ENCODE measurements at places on chromosomes 13 and 19.

DNA sequence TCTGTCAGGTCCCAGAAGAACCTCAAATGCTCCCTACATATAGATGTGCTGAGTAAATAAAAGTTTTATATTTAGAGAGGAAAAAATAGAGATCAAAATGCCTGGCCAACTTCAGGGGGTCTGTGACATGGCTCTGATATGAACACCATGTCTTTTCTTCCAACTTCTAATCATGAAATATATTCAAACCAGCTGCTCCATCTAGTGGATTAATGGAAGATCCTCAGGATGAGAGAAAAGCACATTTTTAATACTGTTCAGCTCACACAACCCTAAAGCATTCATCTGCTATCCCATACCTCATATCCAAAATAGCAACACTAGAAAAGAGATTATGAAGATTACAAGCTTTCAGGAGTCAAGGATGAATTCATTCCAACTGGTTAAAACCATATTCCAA lies 56.0 kb upstream of the DOCK9 start:
- peak; percentile 49 for DNase-seq

DNA sequence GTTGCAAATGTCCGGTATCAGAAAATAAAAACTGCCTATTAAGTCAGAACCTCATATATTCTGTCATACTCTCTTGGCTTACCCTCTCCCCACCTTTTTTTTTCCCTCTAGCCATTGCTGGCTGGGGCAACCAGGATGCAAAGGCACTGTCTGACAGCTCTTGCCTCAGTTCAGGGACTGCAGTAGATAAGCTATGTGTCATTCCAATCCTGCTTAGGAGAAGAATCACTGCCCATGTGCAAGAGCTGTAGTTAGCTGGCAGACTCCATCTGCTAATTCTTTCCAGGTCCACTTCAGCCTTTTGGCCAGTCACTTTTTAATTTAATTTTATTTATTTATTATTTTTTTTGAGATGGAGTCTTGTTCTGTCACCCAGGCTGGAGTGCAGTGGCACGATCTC lies 895.6 kb upstream of the SLC10A2 start:
- DNase-seq, result no peak

- no peak for DNase-seq
Measured at GRCh38 chr19:7779631-7780486, 16.8 kb downstream of the CLEC4M start.

DNA sequence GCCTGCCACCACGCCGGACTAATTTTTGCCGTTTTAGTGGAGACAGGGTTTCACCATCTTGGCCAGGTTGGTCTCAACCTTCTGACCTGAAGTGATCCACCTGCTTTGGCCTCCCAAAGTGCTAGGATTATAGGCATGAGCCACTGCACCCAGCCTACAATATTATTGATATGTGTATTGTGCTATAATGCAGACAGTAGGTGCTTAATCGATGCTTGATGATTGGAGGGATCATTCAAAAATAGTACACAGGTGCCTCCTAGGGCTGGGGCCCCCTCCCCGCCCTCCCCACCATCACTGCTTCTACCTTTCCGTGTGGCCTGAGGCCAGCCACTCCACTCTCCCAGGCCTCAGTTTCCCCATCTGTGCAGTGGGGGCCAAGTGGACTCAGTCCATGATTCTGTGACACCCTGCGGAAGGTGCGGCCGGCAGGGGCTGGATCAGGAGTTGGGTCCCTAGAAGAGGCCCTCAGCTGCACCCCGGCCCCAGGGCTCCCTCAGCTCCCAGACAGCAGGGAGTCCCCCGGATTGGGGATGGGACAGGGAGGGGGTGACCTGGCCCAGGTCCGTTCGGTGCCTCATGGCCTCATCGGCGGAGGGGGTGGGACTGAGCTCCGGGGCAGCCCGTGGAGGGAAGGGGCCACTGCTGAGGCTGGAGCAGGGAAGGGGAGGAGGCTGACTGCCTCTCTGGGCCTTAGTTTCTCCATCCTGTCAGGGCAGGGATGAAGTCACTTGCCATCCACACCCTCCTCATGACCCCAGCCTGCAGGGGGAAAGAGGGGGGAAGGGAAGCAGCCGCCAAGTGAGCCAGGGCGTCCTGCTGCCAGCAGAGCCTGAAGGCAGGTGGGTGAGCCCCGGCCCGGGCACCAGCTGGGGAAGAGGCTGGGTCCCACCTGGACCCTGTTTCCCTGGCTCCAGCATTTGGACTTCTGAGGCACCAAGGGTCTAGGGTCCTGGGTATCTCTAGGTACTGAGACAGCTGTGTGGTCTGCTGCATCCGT lies 1.2 kb downstream of the ADAMTSL5 start:
- DNase-seq, result no peak

DNA sequence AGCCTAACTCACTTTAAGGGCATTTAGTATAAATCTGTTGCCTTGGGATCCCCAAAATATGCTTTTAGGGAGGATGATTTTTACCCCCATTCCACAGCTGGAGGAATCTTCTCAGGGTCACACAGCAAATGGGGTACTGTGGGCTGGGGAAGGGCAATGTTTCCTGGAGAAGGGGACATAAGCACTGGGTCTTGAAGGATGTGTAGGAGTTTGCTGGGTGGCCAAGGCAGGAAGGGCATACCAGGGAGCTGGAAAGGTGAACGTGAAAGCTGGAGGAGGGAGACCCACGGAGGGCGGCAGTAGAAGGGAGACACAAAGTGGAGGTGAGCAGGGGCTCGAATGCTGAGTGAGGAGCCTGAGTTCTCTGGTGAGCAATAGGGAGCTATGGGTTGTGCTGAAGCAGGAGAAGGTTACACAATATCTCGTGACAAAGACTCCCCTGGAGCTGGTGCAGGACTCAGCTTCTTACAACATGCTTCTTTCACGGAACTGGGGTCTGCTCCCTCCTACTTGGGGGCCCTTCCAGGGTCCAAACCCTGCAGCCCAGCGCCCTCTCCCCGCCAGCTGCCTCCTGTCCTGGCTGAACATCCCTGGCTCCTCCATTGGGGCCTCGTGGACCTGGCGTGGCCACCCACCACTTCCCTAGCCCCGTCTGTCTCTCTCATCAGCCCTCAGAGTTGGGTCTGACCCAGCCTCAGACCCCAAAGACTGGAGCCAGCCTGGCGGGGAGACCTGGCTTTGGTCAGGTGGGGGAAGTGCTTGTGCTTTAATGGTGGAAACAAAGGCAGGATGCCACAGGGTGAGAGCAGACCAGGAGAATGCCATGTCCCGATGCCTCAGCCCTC lies 11.1 kb downstream of the CILP2 start:
- no peak for DNase-seq

GRCh38 chr13:98189841-98190505 lies 12.9 kb upstream of the RNF113B start:
- DNase-seq, result no peak

- no peak for DNase-seq
Measured at GRCh38 chr13:36131931-36132297, 732 bp upstream of the DCLK1 start.
